ENCODE measurements at places on chromosomes 13 and 19.
A peak's percentile ranks its signal among the peaks of the same experiment; 100 is the strongest.

DNA sequence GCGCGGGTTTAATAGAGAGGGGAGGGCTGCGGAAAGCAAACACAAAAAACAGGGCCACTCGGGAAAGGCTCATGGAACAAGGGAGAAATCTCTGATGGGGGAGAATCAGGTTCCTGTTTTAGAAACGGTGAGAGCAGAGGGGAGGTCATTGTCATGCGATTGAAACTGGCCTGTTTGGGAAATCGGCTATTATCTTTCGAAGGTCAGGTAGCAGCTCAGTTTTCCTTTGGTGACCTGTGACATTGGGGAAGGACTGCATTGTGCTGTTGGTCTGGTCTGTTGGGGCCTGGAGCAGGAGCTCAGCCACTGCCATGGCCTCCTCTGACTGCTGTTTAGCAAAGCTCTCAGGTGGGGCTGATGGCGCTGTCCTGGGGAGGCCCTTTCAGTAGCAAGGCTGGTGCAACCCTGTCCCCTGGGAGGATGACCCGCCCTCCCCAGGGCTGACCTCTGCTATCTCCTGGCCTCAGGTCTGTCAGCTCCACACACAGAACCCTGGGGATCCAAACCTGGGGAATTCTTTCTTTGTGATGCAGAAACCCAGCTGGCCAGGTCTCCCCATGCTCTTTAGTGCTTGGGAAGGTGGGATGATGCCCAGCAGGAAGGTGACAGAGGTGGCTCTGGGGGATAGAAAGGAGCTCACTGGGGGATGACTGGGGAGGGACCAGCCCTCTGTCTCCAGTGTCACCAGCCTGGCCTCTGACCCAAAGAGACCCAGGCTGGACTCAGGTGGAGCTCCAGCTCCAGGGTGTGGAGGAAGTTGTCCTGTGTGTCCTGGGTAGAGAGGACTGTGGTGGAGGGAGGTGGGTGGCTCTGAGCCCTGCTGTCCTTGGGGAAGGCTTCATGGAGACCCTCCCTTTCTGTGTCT lies 21.2 kb upstream of the CD177 start:
- DNase-seq = no peak

DNA sequence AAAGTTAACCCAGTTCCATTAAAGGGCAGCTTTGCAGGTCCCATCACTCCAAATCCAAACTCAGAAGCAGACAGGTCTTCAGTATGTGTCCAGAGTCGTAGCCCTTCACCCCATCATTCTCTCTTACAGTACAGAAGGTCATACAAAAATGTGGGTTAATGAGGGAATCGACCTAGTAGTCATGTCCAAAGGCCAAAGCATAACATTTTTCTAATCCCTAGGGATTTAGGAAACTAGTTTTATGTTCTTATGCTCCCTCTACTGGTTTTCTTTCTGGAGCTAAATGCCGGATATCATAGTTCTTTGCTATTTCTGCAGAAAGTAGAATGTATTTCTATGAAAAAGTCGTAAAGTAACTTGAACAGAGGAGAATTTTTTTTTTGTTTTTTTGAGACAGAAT lies 72.2 kb downstream of the DHRS12 start:
- DNase-seq = no peak

- DNase-seq = peak; percentile 95
Measured at GRCh38 chr19:9309139-9309973, at the start of gene ZNF699. Gene ZNF699 (minus strand): TSS chr19:9309838. CDS start chr19:9305119, 4,719 bp downstream.

DNA sequence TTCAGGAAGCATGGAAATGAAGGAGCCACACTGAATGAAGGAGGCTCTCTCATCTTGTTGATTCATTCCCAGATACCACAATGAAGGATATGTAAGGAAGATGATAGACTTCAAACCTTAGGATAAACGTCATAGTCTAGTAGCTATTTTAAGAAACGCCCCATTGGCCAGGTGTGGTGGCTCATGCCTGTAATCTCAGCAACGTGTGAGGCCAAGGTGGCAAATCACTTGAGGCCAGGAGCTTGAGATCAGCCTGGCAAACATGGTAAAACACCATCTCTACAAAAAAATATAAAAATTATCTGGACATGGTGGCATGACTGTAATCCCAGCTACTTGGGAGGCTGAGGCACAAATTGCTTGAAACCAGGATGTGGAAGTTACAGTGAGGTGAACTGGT lies 17.1 kb upstream of the ZNF841 start:
- DNase-seq = no peak

- no peak for DNase-seq
Measured at GRCh38 chr19:57031106-57031505, 88.7 kb upstream of the USP29 start.

DNA sequence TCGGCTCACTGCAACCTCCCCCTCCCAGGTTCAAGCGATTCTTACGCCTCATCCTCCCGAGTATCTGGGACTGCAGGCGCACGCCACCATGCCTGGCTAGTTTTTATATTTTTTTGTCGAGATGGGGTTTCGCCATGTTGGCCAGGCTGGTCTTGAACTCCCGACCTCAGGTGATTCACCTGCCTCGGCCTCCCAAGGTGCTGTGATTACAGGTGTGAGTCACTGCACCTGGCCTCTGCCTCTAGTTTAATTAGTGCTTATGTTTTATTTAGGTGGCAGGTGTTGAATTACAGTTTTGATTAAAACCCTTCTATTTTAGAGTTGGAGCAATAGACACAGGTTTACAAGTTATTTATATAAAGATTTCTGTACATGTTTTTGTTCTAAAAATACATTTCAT lies 42.8 kb downstream of the ATP11A start:
- no peak for DNase-seq

DNA sequence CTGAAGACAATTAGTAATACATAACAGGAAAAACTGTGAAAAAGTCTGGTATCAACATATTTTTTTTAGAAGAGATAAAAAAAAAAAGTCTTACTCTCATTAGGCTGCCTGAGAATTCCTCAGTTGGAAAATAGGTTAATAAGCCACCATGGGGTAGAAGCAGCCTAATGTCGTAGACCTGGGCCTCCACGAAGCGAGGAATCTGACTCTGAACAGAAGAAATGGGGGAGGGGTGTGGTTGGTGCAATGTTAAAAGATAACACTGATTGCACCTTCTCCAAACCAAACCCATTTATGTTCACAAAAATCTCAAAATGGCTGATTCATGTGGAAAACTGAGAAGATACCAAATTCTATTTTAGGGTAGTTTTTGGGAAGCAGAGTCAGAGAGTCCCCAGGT lies 62.4 kb downstream of the MPHOSPH8 start:
- DNase-seq = no peak

GRCh38 chr19:35040826-35041547 lies 534 bp upstream of the HPN start:
- DNase-seq = peak; percentile 40

DNA sequence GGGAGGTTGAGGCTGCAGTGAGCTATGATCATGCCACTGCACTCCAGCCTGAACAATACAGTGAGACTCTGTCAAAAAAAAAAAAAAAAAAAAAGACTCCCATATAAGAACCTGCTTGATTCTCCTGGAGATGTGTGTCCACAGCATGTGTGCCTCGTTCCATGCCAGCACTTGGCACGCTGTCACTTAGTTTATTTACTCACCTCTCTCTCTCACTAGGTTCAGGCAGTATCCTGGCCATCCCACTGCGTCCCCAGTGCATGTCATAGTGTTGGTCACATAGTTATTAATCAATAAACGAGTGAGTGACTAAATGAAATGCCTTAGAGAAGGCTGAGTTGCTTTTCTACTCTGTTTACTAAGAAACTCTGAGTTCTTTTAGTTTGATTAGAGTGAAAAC lies 79.1 kb upstream of the GPR12 start:
- no peak for DNase-seq

DNA sequence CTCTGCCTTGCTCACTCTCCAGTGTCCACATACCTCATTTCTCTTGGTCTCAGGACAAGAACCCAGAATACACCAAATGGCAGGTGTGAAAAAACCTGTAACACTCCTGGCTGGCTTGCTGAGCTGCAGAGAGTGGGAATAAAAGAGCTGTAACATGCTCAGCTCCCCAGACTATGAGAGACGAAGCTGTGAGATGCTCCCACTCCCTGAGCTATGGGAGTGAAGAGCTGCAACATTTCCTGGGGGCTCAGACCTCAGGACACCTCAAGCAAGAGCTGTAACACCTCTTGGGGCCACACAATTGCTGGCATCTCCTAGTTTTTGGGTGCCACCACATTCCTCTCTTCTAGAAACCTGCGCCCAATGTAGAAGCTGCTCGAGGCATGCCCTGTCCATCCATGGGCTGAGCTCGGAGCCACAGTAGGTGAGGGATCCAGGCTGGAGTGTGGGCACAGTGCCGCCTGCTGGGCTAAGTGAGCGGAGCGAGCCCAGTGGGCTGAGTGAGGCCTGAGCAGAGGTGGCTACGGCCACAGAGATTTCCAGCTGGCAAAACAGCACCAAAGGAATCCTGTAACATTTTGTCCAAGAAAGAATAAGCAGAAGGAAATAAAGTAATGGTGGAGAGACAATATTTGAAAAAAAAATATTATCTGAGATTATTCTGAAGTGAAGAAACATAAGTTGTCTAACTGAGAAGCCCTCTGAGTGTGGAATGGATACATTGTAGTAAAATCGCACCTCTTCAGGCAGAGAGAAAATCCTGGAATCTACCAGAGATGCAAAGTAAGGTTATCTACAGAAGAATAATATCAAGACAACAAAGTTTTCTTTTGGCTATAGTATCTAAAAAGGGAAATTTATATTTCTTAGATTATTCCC lies 186.2 kb upstream of the PCDH9 start:
- DNase-seq = no peak

GRCh38 chr19:49594993-49595818 lies 4.2 kb downstream of the PRR12 start:
- no peak for DNase-seq

GRCh38 chr13:38981096-38981495 lies 9.5 kb downstream of the STOML3 start:
- DNase-seq = no peak

GRCh38 chr19:52691215-52691610 lies 43.6 kb downstream of the ZNF611 start:
- DNase-seq = no peak

DNA sequence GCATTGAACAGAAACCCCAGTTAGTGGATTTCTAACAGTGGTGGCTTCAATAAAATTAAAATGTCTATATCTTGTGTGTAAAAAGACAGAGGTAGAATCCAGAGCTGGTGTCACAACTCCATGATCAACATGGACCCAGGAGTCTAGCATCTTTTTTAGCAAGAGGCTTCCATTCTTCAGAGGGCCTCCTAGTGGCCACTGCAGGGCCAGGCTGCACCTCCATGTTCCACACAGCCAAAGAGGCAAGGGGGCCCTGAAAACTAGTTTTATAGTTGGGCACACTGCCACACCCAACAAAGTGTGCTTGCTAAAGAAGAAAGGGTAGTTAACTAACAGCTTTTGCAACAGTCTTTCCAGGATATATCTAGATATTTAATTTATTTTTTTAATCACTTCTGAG lies 12.9 kb downstream of the N4BP2L1 start:
- no peak for DNase-seq

DNA sequence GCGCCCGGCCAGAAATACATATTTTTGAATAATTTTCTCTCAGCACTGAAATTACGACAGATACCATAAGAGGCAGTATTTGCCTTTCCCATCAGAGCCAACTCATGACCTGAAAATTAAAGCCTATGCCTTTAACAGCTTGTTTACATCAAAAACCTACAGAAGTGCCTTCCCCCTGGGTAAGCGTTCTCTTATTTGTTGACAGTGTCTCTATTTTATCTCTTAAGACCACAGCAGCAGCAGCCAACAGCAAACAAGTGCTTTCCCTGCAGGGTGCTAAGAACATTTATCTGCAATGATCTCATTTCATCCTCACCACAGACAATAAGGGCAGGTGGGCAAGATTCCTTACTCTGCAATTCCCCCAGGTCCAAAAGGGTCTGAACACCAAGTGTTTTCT lies 6.0 kb downstream of the AKAP8L start:
- DNase-seq = no peak

- peak; percentile 7 for DNase-seq
Measured at GRCh38 chr19:34430738-34431625, 2.8 kb downstream of the UBA2 start.

DNA sequence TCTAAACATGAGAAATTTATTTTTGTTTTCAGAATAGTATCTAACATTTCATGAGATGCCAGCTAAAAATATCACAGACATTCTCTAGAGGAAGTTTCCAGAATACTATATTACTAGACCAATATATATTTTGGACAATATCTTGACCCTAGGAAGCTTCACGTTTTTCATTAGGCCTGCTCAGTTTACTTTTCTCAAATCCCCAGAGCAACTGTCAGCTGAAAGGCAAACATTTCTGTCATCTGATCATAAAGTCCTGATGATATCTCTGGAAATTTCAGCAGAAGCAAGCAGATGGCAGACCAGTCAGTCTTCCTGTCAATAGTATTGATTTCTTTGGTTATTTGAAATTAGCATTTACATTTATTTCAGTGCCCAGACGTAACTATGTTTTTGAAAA lies 4.0 kb downstream of the POSTN start:
- no peak for DNase-seq

DNA sequence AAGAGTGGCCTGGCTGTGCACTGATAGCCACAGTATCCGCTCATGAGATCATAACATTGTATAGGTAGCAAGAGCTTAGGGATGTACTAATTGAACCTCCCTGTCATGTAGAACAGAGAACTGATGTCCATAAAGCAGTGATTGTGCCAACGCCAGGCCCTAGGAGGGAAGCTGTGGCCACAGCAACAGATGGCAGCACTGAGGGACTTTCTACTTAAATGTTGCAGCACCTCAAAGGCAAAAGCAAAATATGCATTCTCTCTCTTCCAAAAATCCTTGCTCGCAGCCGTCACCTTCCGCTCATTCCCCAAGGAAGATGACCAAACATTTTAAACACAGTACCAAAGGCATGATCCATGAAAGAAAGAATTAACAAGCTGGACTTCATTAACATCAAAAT lies 32.3 kb downstream of the COL4A1 start:
- DNase-seq = no peak

- DNase-seq = no peak
Measured at GRCh38 chr13:73337532-73337931, 278.7 kb downstream of the KLF5 start.

DNA sequence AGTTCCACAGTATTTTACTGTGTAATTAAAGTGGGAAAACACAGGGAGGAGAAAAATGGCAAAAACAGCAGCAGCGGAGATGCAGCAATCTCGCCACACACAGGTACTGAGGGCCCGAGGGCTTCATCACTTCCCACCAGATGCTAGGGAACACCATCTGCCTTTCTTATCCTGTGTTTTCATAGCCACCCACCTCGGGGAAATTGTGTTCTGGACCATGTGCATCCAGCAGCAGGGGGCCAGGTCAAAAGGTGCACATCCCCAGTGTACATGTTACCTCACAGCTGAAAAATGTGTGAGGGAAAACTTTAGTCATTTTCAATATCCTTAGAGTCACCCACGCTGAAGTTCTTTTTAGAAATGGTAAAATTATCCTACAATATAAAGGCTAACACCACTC lies 30.2 kb downstream of the PDCD5 start:
- DNase-seq = no peak

DNA sequence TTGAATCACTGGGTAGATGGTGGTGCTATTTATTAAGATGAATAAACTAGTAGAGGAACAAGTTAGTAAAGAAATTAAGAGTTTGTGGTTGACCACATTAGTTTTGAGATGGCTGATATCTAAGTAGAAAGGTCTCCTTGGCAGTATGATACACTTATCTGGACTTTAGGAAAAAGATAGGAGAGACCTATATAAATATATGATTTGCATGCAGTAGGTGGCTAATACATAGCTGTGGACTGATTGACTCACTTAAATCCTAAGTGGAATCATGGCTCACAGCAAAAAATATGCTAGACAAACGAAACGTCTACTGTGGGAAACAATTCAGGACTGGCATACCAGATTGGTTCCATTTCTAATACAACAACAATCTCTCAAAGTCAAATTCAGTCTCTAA lies 92.0 kb downstream of the CAB39L start:
- no peak for DNase-seq
